ENCODE measurements at places on chromosomes 13 and 19.

- H3K27me3 ChIP-seq = no peaks in the 10 kb centered on the region
- H3K4me3 ChIP-seq = no peak overlapping the region
- H3K27ac ChIP-seq = no peak overlapping the region
- H3K36me3 ChIP-seq = peaks cover 5% of the 10 kb centered on the region
- DNase-seq = no peak
Observed at GRCh38 chr13:103184413-103184812, 118.2 kb upstream of the SLC10A2 start.

- peak overlapping the region; percentile 80 for H3K4me3 ChIP-seq
- no peaks in the 10 kb centered on the region for H3K36me3 ChIP-seq
- H3K27ac ChIP-seq = no peak overlapping the region
- peaks cover 54% of the 10 kb centered on the region for H3K27me3 ChIP-seq
Observed at GRCh38 chr19:57664269-57665127, 4.2 kb upstream of the ZSCAN4 start.

DNA sequence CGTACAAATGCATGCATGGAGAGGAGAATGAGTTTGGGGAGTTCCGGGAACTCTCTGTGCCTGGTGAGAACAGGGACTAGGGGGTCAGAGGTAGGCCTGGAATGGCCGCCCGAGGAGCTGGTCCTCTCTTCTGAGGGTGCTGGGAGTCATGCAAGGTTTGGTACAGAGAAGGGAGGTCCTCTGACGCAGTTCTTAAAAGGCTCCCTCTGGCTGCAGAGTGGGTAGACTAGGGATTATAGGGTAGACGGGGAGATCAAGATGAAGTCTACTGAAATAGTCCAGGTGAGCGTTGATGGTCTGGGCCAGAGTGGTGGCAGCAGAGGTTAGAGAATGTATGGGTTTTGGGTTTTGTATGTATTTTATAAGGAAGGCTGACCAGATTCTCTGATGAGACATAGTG, 796 bp downstream of the ZNF304 start:
- H3K4me3 ChIP-seq = peak overlapping the region; percentile 89
- peaks cover 35% of the 10 kb centered on the region for H3K4me1 ChIP-seq
- DNase-seq = no peak
- peaks cover 29% of the 10 kb centered on the region for H3K36me3 ChIP-seq
- peak overlapping the region; percentile 94 for H3K27ac ChIP-seq
- H3K27me3 ChIP-seq = peaks cover 4% of the 10 kb centered on the region

- DNase-seq = no peak
- H3K4me1 ChIP-seq = peaks cover 14% of the 10 kb centered on the region
- peaks cover 2% of the 10 kb centered on the region for H3K36me3 ChIP-seq
- H3K27me3 ChIP-seq = no peaks in the 10 kb centered on the region
Observed at GRCh38 chr19:4061683-4062418, 4.8 kb downstream of the ZBTB7A start.

DNA sequence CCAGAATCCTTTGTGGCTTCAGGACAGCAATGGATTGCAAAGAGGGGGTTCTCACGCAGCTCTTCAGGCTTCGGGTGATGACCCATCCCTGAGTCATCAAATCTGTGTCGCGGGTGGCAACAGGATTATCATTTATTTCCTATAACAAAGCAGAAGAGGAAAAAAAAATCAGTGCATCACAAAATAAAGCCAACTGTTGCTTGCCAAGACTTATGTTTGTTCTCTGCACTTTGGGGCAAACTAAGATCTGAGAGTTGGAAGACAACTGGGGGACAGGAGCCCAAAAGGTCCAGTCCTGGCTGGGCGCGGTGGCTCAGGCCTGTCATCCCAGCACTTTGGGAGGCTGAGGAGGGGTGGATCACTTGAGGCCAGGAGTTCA, 6.4 kb downstream of the GNA15 start:
- H3K27ac ChIP-seq = no peak overlapping the region
- H3K36me3 ChIP-seq = no peaks in the 10 kb centered on the region
- H3K4me1 ChIP-seq = peaks cover under 1% of the 10 kb centered on the region
- no peak overlapping the region for H3K4me3 ChIP-seq
- no peak for DNase-seq

Data from mesothelial cell of epicardium (in vitro differentiated cells).